ENCODE measurements at places on chromosomes 11 and 22.

- peak; percentile 78 for DNase-seq
Measured at GRCh38 chr11:76626921-76627401, 43.6 kb downstream of the LRRC32 start.

DNA sequence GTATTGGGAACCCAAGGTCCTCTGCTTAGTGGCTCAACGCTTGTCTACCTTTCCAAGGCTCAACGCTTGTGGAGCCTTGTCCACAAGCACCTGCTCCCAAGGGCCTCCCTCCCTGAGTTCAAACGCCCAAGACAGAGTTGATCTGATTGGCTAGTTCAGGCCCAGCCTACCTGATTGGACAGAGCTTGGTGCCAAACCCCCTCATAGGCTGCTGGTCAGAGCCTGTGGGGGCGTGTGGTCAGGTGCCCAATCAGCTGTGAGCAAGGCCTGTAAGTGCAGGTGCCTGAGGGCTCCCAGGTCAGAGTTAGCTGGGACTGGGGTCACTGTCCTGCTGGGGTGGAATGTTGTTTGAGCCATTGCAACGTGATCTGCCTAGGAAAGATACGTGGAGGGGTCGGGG, 16.9 kb upstream of the TMPRSS6 start:
- DNase-seq = no peak

GRCh38 chr11:57641011-57641807, 8.5 kb downstream of the YPEL4 start:
- DNase-seq = no peak

GRCh38 chr11:131002145-131002544, 85.9 kb upstream of the SNX19 start:
- DNase-seq = no peak

GRCh38 chr22:22213231-22213630, 31.4 kb upstream of the VPREB1 start:
- DNase-seq = no peak

GRCh38 chr11:102253020-102253715, 64.1 kb upstream of the BIRC3 start:
- DNase-seq = no peak
